ENCODE measurements at places on chromosomes 6 and 20.

GRCh38 chr20:49945701-49946477 lies 9.7 kb downstream of the RNF114 start:
- DNase-seq: no peak

DNA sequence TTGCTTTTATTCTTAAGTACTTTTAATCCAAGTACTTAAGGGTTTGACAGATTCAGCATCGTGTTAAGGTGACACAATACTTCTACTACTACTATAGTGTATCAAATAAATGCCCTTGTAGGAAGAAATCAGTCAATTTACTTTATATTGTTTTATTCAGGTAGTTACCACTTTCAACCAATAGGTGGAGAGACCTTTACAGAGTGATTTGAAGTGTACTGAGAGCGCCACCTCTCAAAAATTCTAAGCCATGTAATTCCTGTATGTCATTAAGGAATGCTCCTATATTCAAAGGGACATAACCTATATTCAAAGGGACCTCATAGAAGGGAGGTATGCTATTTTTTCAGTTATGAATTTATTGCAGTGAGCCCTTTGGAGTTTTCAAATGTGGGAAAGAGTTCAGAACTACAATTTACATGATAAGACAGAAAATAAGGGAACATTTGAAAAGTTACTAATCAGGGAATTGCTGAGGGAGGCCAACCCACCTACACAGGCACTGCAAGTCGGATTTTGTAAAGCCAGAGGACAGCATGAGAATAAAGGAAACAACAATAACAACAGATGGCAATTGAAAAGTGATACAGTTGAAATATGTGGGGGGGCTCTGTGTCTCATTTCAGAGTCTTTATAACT lies 955.6 kb downstream of the TBC1D32 start:
- DNase-seq: peak; percentile 2

DNA sequence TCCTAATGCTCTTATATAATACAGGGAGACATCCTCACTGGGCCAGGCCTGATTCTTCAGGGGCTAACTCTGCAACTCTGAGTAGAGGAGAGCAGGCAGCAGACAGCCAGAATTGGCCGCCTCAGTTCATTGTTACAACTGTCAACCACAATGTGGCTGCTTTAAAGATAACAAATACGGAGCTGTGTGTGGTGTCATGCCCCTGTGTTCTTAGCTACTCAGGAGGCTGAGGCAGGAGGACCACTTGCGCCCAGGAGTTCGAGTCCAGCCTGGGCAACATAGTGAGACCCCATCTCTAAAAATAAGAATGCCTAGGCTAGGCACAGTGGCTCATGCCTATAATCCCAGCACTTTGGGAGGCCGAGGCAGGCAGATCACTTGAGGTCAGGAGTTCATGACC lies 34.3 kb downstream of the CEP250 start:
- no peak for DNase-seq

DNA sequence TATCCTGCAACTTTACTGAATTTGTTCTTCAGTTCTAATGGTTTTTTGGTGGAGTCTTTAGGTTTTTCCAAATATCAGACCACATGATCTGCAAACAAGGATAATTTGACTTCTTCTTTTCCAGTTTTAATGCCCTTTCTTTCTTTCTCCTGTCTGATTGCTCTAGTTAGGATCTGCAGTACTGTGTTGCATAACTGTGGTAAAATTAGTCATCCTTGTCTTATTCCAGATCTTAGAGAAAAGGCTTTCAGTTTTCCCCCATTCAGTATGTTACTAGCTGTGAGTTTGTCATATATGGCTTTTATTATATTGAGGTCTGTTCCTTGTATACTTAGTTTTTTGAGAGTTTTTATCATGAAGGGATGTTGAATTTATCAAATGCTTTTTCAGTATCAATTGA lies 4.3 kb downstream of the MICA start:
- DNase-seq: peak; percentile 82

- no peak for DNase-seq
Measured at GRCh38 chr6:257774-258173, 34.5 kb upstream of the DUSP22 start.

Measured in fibroblast of villous mesenchyme (primary cell).